ENCODE measurements at places on chromosomes 11 and 22.

DNA sequence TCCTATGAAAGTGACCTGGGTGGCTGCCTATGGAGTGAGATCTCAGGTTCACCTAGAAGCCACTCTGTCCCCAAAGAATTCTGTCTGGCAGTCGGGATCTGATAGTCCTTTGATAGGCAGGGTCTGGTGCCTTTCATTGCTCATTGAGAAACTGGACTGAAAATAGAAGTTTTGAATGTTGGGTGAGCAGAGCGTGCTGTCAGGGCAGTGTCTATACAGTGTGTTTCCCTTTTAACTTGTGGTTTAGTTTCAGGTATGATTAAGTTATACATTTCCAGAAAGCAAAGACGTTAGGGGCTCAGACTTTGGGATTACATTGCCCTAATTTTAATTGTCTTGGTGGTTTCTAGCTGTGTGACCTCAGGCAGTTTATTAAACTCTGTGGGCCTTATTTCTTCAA, 111.3 kb upstream of the PAX6 start:
- no peak for DNase-seq

- DNase-seq = peak; percentile 73
Observed at GRCh38 chr11:119594639-119595249, 134.3 kb downstream of the NECTIN1 start.

GRCh38 chr11:77191823-77192495, 63.9 kb downstream of the MYO7A start:
- peak; percentile 26 for DNase-seq

- peak; percentile 98 for DNase-seq
Observed at GRCh38 chr11:65493367-65494176, 5.3 kb upstream of the MALAT1 start.

- DNase-seq = no peak
Observed at GRCh38 chr22:39577366-39577765, 6.8 kb downstream of the CACNA1I start.

DNA sequence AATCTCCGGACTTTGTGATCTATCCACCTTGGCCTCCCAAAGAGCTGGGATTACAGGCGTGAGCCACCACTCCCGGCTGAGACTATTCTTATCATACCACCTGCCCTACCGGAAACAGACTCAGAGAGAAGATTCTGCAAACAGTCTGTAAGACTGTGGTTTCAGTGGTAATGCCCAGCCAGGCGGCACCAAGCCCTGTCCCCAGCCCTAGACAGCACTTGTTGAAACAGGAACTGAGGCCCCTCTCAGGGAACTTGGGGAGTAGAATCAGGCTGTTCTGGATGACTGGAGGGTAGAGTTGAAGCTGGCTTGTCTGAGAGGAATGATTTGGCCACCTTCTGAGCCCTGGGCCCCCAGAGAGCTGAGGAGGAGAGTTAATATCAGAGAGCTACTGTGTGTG, 1.3 kb upstream of the INSC start:
- no peak for DNase-seq

GRCh38 chr11:3183523-3183922, 18.4 kb upstream of the OSBPL5 start:
- DNase-seq = no peak

GRCh38 chr11:67534070-67534679, 10.9 kb upstream of the CABP2 start:
- DNase-seq = no peak

DNA sequence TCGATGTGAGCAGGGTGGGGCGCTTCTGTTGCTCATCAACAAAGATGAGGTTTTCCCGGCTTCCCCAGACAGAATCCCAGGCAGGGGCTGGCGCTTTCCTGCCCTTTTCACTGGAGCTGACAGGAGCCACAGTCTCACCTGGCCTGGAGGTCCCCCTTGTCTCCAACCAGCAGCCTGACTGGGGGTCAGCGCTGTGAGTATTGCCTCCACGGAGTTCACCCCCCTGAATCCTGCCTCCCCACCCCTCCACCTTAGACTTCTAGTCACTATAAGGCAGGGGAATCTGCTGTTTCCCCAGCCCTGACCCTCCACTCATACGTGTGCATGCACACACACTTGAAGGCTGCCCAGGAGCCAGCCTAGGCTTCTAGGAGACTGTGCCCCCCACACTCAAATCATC, 58.8 kb upstream of the LYVE1 start:
- DNase-seq = no peak

- no peak for DNase-seq
Observed at GRCh38 chr11:37333345-37333744, 735.3 kb upstream of the RAG2 start.

DNA sequence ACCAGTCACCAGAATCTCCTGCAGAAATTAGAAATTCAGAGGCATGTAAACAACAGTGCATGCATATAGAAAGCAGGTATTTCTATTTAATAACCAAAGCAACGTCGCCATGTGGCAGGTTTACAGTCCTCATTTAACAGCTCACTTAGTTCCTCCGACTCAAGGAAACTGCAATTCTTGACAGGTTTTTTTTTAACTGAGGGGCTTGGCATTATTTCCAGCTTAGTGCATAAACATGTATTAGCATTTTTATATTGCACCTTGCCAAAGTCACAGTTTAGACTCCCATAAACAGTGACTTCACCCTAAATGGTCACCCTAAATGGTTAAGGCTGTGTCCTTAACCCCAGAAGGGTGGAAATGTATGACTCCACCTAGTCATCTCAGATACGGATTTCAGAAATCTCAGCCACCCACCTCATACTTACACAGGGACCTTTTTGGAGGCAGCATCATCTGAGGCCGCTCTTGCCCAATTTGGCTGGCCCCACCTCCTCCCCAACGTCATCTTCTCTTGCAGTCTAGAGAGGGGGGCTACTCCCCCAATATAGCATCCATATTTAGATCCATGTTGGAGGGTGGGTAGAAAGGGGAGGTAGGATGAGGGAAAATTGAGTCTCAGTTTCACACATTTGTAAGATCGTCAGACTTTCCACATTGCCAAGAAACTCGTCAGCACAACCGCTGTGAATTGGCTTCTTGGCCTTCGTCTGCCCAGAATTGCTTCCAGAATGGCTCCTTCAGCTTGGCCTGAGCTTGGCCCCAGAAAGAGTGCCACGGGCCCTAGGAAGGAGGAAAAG, 31.8 kb upstream of the SLC35C1 start:
- DNase-seq = no peak

DNA sequence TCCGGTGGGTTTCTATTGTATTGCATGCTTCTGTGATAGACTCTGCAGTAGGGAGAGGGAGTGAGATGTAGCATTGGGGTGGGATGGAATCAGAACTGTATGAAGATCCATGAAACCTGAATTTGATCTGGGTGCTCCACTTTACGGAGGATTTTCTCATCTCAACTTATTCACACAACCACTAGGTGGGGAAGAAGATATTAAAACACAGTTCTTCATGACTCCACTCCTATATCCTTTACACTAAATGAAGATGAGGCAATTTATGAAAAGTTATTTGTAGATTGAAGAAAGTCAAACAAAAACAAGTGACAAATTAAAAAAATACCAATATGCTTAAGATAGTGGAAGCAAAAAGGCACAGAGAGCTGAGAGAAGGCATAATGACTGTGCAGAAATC, 92.6 kb upstream of the PDGFD start:
- no peak for DNase-seq

DNA sequence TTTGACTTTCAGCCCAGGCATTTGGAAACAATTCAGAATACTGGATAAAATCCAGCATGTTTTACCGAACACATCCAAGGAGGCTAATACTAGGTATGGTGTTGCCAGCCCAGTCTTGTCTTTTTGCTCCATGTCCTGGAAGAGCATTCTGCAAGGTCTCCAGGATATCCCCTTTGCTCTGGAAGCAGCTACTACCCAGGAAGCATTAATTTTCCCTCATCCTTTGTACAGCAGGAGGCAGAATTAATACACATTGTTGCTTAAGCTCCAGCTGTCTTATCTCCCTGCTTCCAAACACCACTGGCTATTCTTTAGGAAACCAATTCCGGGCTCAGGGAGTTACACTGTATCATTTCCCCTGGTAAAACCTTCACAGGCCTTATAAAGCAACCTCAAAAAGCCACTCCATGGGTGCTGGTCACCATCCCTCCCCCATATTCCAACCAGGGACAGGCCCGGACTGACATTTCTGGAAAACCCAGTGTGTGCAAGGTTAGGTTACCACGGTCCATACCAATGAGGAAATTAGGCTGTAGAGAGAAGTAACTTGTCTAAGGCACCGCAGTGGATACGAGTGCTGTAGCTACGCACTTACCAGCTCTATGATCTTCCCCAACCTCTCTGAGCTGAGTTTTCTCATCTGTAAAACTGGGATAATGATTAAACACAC, 1.5 kb upstream of the UBASH3B start:
- DNase-seq = no peak

DNA sequence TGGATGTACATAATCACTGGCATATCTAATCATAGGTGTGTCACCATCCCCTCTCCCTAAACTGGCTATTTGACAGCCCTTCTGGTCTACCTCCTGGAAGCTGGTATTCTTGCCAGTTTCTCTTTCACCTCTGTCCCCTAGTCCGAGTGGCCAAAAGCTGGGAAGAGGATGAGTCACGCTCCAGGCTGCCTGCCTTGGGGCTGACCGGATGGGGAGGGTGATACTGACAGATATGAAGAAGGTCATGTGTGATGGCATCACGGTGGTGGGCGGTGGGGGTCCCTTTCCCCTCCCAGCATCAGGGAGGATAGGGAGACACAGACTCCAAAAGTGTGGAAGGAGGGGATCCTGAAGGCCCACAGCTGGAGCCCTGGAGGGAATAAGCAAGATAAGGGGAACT, 4.8 kb downstream of the OAF start:
- no peak for DNase-seq

GRCh38 chr11:95716266-95716665, 73.3 kb downstream of the FAM76B start:
- DNase-seq = peak; percentile 67

GRCh38 chr11:16778876-16779275, 40.4 kb downstream of the C11orf58 start:
- no peak for DNase-seq

- no peak for DNase-seq
Observed at GRCh38 chr11:16087886-16088285, 268.5 kb downstream of the SOX6 start.

DNA sequence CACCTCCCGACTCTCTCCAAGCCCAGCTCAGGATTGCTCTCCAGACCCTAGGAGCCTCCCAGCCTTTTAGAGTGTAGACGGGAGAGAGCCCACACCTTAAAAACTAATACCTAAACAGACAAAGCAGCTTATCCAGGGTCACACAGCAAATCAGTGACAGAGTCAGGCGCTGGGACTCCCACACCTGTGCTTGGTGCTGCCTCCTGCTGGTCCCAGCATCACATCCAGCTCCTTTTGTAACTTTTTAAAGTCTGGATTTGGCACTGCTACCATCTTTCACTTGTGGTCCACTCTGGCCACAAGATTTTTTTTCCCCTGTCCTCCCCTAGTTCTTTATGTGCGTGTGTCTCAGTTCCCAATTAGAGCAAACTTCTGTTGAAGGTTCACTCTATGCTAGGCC, 4.7 kb downstream of the ANO1 start:
- DNase-seq = no peak

DNA sequence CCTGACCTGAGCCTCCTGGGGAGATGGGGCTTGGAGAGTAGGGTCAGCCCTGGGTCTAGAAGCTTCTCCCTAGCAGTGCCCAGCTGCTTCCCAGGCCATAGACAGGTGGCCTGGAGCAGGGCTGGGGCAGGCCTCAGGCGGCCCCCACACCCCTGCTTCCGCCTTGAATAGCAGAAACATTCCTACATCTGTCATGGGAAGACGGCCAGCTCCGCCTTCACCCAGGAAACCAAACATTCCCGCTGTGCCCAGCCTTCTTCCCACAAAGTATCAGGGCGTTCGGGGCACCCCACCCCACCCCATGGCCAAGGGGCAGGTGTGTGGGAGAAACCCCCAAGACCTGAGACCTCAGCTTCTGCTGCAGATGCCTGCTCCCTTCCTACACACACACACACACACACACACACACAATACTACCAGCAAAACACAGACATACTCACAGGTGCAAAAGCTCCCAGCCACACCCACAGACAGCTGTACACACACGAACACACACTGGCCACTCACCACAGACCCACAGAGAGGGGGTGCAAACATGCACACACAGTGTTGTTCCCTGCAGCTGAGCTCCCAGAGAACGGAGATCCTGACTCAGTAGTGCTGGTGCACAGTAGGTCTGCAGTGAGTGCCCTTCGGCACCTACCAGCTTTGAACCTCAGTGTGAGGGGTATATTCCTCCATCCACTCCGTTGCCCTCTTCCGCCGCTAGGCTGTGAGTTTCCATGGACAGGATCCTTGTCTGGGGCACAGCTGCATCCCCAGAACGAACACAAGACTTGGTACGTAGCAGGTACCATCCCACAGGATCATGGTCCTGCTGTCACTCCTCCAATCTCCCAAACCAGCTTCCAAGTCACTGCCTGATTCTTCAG, 37.4 kb downstream of the PDGFB start:
- no peak for DNase-seq

DNA sequence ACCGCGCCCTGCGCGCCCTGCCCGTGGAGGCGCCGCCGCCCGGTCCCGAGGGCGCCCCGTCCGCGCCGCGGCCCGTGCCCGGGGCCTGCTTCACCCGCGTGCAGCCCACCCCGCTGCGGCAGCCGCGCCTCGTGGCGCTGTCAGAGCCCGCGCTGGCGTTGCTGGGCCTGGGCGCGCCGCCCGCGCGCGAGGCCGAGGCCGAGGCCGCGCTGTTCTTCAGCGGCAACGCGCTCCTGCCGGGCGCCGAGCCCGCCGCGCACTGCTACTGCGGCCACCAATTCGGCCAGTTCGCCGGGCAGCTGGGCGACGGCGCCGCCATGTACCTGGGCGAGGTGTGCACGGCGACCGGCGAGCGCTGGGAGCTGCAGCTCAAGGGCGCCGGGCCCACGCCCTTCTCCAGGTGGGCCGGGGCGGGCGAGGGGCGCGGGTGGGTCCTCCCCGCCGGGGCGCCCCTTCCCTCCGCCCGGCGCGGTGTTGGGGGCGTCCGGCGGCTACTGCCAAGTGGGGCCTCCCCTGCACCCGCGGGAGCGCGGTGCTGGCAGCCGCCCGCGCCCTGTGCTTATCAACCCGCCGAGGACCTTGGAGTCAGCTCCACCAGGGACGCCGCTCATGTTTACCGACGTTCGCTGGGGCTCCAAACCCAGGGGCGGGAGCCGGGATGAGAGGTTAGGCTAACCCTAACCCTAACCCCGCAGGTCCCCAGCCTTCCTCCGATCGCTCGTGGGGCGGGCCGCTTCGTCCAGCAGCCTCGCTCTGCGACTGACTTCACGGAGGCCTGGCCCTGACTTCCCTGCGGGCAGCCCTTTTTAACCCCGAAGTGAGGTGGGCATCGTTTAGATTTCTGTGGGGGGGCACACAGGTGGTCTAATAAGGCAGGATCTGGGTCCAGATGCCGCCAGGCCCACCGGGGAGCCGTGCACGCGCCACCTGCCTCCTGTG, 649 bp downstream of the SELENOO start:
- DNase-seq = peak; percentile 14

All from fibroblast of skin of back (primary cell).